NCI-H524 treated with DMSO at 0.1 percent for 48 hours (cell line): ENCODE measurements at places on chromosomes 2 and 18.

DNA sequence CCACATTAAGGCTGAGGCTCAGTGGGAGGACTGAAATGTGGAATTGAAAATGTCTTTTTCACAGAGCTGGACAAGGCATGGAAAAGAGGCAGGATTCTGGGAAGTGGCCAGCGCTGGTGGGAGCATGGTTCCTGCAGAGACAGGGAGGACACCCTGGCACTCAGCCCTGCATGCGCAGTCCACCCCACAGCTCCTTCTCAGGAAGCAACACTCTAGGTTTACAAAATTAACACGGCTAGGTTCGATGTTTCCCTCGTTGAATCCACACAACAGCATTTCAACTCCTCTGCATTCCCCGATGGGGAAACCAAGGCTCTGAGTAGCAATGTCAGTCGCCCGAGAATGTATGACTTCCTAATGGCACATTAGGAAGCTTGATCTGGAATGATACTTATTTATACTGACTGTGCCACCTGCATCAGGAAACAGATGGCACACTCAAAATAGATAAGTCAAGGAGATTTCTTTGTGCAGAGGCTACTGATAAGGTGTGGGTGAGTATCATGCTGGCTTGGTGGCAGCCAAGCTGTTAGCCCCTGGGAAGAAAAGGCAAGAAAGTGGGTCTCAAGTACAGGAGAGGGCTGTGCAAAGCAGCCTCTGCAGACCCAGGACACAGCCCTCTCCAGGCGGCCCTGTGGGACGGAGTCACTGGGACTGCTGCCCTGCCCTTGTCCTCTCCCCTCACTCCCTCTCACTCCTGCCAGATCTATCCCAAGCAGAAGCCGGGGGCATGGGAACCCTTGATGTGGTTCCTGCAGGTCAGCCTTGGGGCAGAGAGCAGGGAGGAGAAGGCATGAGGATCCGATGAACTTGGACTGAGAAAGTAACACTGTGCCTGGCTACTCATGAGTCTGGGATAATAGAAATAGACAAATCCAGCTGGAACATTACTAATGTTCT, 158.4 kb upstream of the FHL2 start:
- DNase-seq: peak; percentile 21

DNA sequence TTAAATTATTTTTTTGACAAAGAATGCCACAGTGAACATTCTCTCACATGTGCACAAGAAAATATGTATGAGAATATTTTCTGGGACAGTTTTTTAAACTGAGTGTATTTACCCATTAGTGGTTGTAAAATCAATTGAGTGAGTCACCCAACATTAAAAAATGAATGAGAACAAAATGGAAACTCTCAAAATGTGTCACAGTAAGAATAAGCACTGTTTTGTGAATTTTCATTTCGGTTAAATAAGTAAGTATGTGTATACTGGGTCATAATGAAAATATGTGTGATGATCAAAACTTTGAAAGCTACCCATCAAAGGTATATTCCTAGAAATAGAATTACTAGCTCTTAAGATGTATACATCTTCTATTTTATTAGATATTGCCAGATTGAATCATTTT, 11.6 kb downstream of the BABAM2 start:
- no peak for DNase-seq

DNA sequence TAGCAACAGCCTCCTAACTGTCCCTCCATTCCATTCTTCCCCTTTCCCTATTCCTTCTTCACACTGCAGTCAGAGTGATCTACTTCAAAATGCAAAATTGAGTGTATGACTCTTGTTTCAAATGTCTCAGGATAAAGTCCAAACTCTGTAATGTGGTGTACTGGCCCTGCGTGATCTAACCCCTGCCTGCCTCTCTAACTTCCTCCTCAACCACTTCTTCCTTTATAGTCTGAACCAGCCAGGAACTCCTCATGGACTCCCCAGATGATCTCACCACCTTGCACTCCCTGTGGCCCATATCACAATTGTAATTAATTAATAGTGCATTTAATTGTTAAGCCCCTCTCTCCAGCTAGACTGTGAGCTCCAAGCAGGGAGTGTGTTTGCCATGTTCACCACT, 3.1 kb upstream of the B3GNT2 start:
- no peak for DNase-seq

- no peak for DNase-seq
Observed at GRCh38 chr2:166088634-166089033, 39.2 kb downstream of the SCN1A start.

- DNase-seq: no peak
Observed at GRCh38 chr18:8721716-8722115, 16.4 kb downstream of the MTCL1 start.

GRCh38 chr2:25190536-25190935, 22.2 kb upstream of the POMC start:
- DNase-seq: no peak

DNA sequence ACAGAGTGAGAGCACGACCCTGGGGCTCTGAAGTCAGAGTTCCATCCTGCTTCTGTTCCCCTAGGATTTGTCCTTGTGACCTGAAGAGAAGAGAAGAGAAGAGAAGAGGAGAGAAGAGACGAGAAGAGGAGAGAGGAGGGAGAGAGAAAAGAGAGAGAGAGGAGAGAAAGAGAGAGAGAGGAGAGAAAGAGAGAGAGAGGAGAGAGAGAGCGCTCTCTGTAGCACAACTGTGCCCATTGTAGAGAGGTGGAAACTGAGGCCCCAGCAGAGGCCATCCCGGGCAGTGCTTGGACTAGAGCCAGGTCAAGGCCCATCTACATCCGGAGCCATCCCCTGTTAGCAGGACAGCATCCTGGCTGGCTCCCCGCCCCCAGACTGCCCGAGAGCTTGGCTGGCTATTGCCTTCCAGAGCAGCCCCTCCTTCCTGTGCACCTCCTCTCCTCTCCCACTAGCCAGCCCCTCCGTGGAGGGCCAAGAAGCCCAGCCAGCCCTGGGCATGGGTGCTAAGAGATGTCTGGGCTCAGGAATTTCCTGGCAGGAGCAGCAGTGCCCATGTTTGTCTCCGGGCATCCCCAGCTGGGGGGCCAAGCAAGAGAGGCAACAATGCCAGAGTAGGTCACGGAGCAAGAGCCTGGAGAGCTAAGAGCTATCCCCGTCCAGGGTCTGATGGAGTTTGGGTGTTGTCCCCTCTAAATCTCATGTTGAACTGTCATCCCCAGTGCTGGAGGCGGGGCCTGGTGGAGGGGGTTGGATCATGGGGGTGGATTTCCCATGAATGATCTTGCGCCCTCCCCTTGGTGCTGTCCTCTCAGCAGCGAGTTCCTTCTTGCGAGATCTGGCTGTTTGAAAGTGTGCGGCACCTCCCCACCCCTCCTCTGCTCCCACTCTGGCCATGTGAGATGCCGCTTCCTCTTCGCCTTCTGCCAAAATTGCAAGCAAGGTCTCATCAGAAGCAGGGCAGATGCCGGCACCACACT, 18.2 kb upstream of the GPR55 start:
- DNase-seq: no peak

GRCh38 chr2:52054824-52055223, 1022.9 kb upstream of the NRXN1 start:
- DNase-seq: no peak

- no peak for DNase-seq
Observed at GRCh38 chr18:8967573-8967972, 134.9 kb upstream of the NDUFV2 start.

DNA sequence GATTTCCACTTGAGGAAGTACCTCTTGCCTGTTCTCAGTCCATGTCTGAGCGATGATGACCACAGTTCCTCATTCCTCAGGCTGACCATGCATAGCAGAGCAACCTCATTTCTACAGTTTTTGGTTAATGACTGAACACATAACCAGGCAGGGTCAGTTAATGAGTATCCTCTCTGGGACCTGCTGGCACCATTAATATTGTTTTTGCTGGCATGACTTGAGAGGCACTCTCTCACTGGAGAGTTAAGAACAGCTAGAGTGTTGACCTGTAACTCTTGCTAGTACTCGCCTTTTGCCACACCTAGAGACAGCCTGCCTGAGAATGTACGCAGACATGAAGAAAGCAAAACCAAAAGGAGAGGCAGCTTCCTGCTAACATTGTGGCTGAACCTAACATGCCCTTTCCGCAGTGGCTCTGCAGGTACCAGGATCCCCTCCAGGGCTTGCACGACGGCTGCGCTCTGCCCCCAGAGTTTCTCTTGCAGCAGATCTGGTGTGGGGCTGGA, 23.9 kb downstream of the PECR start:
- no peak for DNase-seq

DNA sequence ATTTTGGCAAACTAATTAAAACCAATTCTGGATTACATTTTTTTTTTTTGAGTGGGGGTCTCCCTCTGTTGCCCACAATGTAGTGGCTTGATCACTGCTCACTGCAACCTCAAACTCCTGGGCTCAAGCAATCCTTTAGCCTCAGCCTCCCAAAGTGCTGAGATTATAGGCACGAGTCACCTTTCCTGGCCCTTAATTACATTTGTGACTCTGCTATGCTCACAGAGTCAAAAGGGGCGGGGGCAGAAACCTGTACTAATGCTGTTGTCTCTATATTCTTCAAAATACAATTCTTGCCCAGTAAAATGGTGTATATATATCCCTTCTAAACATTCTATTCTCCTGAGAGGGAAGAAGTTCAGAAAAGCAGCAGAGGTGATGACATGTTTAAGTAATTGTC, 23.2 kb downstream of the PRKD3 start:
- DNase-seq: no peak

DNA sequence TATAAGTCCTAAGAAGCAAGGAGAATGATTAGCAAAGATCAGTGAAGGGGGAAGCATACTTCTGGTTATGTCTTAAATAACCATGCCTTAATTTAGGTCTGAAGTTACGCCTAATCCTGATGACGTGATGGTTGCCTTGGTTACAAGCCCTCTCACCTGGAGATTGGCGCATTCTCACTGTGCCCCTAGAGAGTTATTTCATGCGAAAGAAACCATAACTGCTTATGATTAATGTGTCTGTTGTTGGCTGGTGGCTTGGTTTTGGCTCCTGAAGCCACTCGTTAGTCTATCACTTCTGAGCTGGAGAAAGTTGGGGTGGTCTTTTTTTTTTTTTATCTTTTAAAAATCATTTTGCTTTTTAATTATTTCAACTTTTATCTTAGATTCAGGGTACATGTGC, 47.0 kb downstream of the TNFRSF11A start:
- DNase-seq: no peak

- DNase-seq: no peak
Observed at GRCh38 chr18:3453540-3454364, 3.8 kb downstream of the TGIF1 start.

GRCh38 chr2:64799592-64800252, 146.0 kb upstream of the SERTAD2 start:
- no peak for DNase-seq

DNA sequence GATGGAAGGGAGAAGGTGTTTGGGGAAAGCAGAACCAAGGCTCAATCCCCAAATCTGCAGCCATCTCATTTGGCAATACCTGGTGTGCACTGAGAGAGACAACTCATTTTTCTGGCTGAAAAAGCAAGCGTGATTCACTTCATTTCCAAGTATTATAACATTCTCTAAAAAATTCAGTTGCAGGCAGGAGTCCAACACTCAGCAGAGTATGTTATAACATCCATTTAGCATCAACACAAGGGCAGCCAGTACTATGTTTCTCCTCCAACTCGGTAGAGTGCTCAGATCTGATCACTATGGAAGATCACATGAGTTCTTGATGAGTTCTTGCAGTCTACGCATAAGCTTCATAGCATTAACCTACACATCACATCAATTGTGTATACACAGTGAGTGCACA, 99.4 kb upstream of the PID1 start:
- no peak for DNase-seq

- DNase-seq: no peak
Observed at GRCh38 chr2:122056853-122057252, 301.4 kb downstream of the TSN start.

- no peak for DNase-seq
Observed at GRCh38 chr18:34121200-34121721, 103.5 kb downstream of the NOL4 start.

- DNase-seq: no peak
Observed at GRCh38 chr2:73043276-73043675, 28.2 kb downstream of the SFXN5 start.

DNA sequence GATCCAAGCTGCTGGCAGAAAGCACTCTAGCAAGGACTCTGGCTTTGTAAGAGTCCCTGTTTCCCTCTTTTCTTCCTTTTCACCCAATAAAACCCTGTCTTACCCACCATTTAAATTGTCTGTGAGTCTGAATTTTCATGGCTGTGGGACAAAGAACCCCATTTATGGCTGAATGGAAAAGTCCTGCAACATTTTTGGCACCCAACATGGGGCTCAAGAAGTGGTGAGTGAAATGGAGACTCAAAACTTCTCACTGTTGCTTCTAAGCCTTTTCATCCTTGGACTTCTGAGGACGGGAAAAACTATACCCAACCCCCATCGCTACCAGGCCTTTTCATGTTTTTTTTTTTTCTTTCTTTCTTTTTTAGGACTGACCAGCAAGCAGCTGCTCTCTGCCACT, 329.5 kb upstream of the CWC22 start:
- no peak for DNase-seq

DNA sequence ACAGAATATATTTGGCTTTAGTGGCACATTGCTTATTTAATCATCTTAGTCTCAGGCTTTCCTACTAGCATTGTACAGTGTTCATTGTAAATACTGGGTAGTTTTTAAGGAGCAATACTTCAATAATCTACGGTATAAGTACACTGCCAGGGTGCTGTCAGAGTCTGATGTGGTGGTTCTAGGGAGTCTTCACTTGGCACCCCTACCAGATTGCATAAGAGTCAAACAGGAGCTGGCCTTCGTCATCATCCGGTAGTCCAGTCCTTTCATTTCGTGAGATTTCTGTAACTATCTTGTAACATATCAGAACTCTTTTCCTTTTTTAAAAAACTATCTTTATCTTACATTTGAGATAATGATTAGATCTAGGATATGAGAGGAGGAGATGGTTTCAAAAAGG, 91.1 kb downstream of the ZNF532 start:
- no peak for DNase-seq

DNA sequence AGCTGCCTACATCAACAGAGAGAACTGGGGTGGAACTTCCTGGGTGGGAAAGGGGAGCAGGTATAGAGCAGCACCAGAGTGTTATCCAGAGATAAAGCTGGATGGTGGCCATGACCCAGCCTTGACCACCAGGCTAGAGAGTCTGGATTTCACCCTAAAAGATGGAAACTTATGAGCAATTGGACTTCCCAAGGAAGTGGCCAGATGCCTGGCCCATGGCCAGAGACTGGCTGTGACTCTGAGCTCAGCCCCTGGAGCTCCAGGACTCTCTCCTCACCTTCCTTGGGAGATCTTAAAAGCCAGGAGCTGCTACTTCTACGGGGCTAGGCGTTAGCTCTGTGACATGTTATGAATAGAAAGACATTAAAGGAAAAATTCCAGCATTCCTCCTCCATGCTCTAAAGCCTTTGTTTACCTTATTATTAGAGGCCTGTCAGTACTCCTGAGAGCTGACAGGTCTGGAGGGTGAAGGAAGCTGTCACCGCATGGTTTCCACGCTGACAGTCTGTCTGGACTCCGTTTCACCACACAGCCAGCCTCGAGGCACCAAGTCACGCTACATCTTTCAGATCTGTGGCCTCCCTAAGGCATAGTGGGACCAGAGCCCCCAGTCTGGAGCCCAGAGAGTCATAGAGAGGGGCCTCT, 260.0 kb upstream of the SIX2 start:
- no peak for DNase-seq
